ENCODE measurements at places on chromosomes 5 and 9. TPM values are rescaled to one million over a fixed set of nuclear protein-coding genes. Genes with fewer than 3 reads are reported as not detected.

The TRAF1 gene
- 1.5 TPM for total RNA-seq

The VAV2 gene
- total RNA-seq, result 30.7 TPM

The LSM11 gene
- 4.5 TPM for total RNA-seq

The PRELID2 gene
- total RNA-seq, result 33.2 TPM

The OCLN gene
- total RNA-seq, result 154 TPM

The SEMA5A gene
- 0.52 TPM for total RNA-seq

The SLC34A1 gene
- total RNA-seq, result 0.64 TPM

The STKLD1 gene
- 0.94 TPM for total RNA-seq

The GADD45G gene
- total RNA-seq, result 0.95 TPM

DNA sequence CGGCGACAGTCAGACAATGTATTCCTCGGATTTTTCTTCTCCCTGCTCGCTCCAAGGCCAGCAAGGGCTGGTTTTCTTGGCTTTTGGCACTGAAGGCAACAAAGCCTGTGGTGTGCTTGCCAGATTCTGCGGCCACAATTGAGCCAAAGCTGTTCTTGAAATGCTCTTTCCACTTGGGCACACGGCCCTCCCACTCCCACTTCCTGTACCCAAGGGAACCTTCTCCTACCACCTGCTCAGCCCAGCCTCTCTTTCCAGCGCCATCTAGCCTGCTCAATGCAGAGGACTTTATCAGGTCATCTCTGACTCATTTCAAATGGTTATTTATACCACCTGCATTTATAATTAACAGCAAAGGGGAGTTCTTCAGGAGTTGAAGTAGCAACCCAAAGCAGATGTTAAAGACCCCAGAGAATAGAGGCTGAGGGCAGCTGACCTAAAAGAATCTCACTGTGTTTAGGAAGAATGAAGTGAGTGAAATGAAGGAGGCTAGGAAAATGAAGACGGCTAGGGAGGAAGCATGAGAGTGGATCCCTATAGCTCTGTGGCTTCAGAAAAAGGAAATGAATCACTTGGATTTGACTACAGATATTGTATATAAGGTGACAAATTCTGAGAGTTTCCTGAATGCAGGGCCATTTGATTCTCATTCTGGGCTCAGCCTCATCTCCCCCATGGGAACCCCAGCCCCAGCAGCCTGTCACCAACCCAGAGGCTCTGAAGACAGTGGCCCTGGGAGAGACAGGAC lies 439.0 kb downstream of the ENC1 start:
- peaks cover 49% of the 10 kb centered on the region for H3K4me1 ChIP-seq
- no peaks in the 10 kb centered on the region for H3K27me3 ChIP-seq
- H3K4me3 ChIP-seq, result peak overlapping the region; percentile 48

GRCh38 chr9:124758061-124758460 lies 13.1 kb downstream of the NR6A1 start:
- no peaks in the 10 kb centered on the region for H3K27me3 ChIP-seq
- no peak overlapping the region for H3K27ac ChIP-seq
- H3K36me3 ChIP-seq, result no peaks in the 10 kb centered on the region
- peaks cover 16% of the 10 kb centered on the region for H3K4me1 ChIP-seq
- DNase-seq, result no peak

DNA sequence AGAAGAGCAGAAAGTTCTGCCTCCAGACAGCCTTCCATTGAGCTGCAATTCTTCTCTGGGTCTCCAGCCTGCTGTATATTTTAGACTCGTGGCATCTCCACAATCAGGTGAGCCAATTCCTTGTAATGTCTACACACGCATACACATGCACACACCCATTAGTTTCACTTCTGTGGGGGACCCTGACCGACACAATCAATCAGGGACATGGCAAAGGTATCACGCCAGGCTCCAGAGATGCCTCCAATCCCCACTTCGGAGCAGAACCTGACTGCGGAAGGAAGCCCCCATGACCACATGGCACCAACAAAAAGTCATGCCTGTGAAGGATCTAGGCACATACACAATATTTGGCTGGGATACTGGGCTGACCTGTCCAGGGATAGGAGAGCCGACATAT lies 21.4 kb downstream of the SEMA4D start:
- no peaks in the 10 kb centered on the region for H3K4me1 ChIP-seq
- no peaks in the 10 kb centered on the region for H3K36me3 ChIP-seq
- H3K27ac ChIP-seq, result no peak overlapping the region
- DNase-seq, result no peak

GRCh38 chr5:142998316-142999020 lies 228.3 kb downstream of the ARHGAP26 start:
- H3K4me1 ChIP-seq, result peaks cover 24% of the 10 kb centered on the region
- no peak overlapping the region for H3K27ac ChIP-seq
- no peaks in the 10 kb centered on the region for H3K27me3 ChIP-seq

DNA sequence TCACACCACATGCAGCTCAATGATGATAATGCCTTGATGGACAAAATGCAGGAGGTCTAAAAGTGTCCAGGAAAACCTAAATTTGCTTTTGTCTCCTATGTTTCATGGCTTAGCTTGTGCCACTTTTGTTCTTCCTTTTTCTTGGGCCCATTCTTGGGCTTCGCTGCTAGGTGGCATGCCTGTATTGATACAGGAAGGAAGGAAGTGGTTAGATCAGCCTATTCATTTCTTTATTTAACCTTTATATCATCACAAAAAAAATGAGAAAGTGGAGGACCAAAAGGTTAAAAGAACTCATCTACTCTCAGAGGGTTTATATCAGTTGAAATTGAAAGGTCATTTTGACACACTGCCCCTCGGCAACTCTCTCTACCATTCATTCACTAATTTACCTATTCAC lies 260.2 kb downstream of the ARHGAP26 start:
- no peak overlapping the region for H3K27ac ChIP-seq
- H3K4me3 ChIP-seq, result no peak overlapping the region
- H3K4me1 ChIP-seq, result peaks cover 23% of the 10 kb centered on the region
- H3K36me3 ChIP-seq, result peaks cover 5% of the 10 kb centered on the region
- no peak for DNase-seq

DNA sequence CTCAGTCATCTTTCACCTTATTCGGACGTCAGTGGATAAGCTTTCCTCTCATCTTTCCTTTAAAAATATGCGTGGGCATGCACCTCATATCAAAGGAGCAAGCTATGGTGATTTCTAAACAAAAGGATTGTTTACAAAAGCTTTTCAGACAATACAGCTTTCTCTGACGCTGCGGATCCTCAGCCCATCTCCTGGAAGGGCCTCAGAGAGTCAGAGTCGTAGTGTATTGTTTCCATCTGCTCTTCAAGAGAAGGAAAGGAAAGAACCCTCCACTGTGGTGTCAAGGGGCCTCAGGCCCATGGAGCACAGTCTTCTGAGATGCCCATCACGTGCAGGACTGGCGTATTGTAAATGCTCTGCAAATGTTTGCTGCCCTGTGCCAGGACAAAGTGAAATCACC lies 163.4 kb upstream of the MAP1B start:
- DNase-seq, result no peak
- peaks cover 11% of the 10 kb centered on the region for H3K4me1 ChIP-seq
- H3K27me3 ChIP-seq, result no peaks in the 10 kb centered on the region
- H3K36me3 ChIP-seq, result no peaks in the 10 kb centered on the region

DNA sequence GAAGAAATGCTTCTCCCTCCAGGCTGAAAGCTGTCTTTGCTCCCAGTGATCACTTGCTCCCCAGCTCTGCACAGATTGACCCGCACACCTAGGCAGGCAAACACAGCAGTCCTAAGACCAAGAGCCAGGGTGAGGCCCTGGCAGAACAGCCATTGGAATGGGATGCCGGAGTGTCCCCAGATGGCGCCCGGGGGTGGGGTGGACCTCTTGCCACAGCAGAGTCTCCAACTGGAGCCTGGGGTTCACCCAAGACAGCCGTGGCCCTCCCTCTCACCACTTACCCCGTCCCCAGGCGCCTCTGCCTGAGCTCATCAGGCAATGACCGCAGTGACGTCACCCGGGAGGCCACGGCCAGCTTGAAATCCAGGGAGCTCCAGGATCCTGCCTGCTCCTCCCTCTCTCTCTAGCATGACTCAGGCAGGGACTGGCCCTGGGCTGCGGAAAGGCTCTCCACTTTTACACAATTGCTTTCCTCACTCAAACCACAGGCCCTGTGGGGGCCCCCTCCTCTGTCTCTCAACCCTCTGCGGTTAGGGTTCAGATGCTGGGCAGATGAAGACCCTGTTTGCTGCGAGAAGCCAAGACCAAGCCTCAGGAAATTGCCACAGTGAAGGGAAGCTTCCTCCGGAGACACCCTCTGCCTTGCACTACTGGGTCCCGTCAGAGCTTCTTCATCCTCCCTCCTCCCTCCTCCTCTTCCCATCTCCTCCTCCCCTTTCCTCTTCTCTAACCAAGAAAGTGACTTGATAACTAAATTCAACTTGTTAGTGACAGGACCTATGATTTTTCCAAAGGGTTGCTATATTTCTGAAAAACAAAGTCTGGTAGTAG lies 24.3 kb upstream of the PTGES start:
- peak; percentile 87 for DNase-seq
- peak overlapping the region; percentile 82 for H3K27ac ChIP-seq
- peaks cover 26% of the 10 kb centered on the region for H3K4me1 ChIP-seq
- H3K27me3 ChIP-seq, result no peaks in the 10 kb centered on the region

- DNase-seq, result no peak
- H3K4me3 ChIP-seq, result no peak overlapping the region
- no peaks in the 10 kb centered on the region for H3K36me3 ChIP-seq
- no peaks in the 10 kb centered on the region for H3K27me3 ChIP-seq
Measured at GRCh38 chr9:28653216-28653615, 1079.9 kb upstream of the C9orf72 start.

DNA sequence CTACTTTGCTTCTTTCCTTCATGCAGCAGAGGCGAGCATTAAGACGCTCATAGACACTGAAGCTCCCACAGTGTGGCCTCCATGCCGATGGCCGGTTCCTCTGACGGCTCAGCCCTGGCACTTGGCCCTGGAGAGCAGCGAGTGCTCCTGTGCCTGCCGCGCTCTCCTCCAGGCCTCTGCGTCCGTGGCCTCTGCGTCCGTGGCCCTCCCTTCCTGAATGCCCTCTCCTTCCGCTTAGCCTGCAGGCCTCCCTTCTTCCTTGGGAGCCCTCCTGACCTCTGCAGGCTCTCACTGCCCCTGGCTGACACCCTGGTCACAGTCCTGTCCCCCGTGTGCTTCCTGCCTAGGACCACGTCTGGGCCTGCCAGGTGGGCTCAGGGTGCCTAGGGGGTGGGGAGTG lies 92.8 kb downstream of the ZNF354C start:
- no peaks in the 10 kb centered on the region for H3K4me1 ChIP-seq
- no peaks in the 10 kb centered on the region for H3K36me3 ChIP-seq
- no peak for DNase-seq
- no peak overlapping the region for H3K4me3 ChIP-seq

GRCh38 chr5:1552521-1553255 lies 28.9 kb upstream of the LPCAT1 start:
- H3K4me3 ChIP-seq, result no peak overlapping the region
- H3K36me3 ChIP-seq, result peaks cover 4% of the 10 kb centered on the region

DNA sequence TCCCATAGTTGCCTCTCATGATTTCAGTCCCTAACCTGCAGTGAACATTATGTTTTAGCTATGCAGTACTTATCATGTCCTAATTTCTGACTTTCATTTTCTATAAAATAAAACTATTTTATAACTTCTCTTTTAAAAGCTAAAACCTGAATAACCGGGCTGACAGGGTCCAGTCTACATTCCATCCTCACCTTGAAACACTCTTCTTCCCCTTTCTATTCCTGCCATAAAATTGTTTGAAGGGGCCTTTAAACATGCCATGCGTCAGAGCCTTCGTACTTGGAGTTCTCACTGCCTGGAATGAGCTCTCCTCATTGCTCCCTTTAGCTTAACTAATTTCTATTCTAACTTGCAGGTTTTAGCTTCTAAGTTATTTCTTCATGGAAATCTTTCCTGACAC lies 143.0 kb upstream of the PRLR start:
- DNase-seq, result no peak
- H3K27ac ChIP-seq, result no peak overlapping the region
- no peak overlapping the region for H3K4me3 ChIP-seq
- H3K27me3 ChIP-seq, result no peaks in the 10 kb centered on the region
- no peaks in the 10 kb centered on the region for H3K36me3 ChIP-seq
- H3K4me1 ChIP-seq, result no peaks in the 10 kb centered on the region

GRCh38 chr5:40674661-40675235 lies 5.0 kb upstream of the PTGER4 start:
- H3K36me3 ChIP-seq, result peaks cover 19% of the 10 kb centered on the region
- no peaks in the 10 kb centered on the region for H3K27me3 ChIP-seq
- H3K4me1 ChIP-seq, result peaks cover 14% of the 10 kb centered on the region

DNA sequence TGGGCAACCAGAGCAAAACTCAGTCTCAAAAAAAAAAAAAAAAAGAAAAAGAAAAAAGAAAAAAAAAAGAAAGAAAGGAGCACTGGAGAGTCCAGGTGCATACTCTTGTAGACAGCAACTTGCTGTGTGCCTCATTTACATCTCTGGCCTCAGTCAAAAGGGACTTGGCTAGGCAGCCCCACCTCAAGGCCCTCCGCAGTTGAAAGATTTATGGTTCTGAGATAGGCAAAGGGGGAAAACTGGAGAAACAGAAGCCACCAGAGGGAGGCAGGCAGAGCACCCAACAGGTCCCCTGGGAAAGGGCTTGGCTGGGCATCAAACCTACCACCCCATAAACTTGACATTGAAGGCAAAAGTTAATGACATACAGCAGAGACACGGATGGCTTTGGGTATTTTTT lies 6.1 kb downstream of the ORM2 start:
- H3K4me3 ChIP-seq, result no peak overlapping the region
- no peak overlapping the region for H3K27ac ChIP-seq
- H3K36me3 ChIP-seq, result no peaks in the 10 kb centered on the region

GRCh38 chr9:119224431-119224830 lies 144.8 kb downstream of the BRINP1 start:
- H3K4me3 ChIP-seq, result no peak overlapping the region
- H3K27ac ChIP-seq, result no peak overlapping the region
- no peaks in the 10 kb centered on the region for H3K4me1 ChIP-seq

- H3K36me3 ChIP-seq, result no peaks in the 10 kb centered on the region
- peak; percentile 29 for DNase-seq
- H3K27me3 ChIP-seq, result no peaks in the 10 kb centered on the region
- H3K27ac ChIP-seq, result peak overlapping the region; percentile 8
Measured at GRCh38 chr5:82351754-82352145, 73.6 kb upstream of the RPS23 start.

DNA sequence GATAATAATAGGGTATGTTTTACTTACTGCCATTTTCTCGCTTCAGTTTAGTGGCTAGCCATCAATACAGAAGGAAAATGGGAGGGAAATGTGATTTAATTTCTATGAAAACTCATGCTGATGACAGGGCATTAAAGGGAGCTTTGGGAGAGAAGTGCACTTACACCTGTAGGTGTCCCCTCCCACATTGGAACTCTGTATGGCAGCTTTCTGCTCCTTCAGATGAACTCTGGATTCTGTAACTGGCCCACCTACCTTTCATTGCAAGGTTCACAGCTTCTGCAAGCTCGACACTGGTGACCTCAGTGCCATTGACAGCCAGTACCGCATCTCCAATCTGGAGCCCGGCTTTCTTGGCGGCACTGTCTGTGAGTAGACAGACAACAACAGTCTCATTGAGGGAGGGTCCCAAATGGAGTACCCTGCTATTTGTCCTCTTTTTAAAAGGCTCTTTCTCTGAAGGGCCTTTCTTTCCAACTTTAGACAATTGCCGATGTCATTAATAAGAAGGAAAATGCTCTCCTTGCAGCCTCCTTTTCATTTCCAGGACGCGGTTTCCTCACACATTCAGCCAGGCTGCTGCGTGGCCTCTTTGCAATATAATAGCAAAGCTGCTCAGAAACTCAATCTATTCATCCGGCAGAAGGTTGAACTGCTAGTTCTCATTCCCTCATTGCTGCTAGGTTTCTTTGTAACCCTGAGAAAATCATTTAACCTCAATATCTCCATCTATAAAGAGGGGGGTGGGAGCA lies 63.6 kb downstream of the NUDT12 start:
- DNase-seq, result no peak
- H3K4me3 ChIP-seq, result no peak overlapping the region
- H3K27me3 ChIP-seq, result no peaks in the 10 kb centered on the region
- peaks cover 8% of the 10 kb centered on the region for H3K4me1 ChIP-seq
